ENCODE measurements at places on chromosomes 3 and 15.

GRCh38 chr3:165624761-165625160 is 212.5 kb downstream of the BCHE start:
- peak; percentile 35 for DNase-seq

DNA sequence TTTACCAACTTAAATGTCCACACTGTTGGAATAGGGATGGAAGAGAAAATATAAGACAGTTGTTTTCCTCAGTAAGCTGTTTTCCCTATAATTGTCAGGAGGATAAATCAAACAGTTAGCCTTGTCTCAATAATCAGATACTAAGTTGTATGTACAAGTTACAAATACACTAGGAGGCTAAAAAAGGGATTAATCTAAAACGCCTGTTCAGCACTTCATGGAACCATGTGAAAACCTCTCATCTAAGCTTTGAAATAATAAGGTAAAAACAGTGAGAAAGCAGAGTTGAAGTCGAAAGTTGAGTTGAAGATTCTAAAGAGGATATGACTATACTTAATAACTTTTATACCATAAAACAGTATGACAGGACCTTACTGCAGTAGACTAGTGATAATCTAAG is 62.0 kb downstream of the CALML4 start:
- DNase-seq, result no peak

DNA sequence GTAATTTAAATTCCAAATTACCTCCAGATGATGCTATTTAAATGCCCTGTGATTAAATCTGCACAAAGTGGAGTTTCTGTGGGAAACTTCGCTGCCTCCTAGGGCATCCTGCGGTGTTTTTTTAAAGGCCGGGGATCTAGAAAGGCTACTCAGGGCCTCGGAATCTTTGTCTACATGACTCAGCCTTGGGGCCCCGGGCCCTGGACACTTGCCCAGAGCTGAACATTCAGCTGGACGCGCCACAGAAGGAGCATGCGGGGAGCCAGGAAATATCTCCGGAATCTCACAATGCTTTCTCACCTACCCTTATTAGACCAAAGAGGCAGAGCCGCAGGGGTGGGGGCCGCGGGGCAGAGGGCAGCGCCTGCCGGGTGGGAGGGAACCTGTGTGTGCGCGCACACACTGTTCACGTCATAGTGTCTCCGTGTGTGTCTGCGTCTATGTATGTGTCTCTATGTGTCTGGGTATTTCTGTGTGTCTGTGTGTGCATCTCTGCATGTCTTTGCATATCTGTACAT is 145.5 kb upstream of the TPM1 start:
- no peak for DNase-seq

DNA sequence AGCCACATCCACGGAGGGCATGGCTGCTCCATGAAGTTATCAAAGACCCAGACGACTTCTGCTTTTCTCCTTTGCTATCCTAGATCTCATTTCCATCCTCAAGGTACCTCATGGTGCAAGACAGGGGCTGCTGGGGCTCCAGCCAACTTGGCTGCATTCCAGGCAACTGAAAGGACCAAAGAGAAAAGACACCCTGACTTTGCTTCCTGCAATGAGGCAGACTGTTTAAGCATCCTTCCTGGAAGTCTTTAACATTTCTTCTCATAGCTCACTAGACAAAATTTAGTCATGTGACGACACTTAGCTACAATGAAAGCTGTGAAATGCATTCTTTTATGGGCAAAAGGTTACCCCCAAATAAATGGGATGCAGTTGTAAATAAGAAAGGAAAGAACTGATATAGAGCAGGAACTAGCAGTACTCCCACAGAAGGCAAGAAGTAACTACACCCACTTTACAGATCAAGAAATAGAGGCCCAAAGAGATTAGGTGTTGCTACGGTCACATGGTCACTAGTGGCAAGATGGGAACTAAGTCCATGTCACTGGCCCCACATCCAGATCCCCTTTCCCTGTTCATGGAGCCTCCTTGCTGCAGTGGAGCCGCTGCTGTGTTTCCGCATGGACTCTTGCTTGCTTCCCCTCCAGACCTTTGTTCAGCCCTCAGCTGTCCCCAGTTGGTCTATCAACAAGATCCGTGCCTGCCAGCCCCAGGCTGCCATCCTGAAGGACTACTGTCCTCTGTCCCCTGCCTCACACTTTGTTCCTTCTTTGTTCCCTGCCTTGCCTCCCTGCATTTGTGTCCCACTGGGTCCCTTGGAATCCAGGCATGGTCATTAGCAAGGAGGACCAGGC is 107.0 kb downstream of the XXYLT1 start:
- DNase-seq, result no peak

Measured in GM23338 (cell line).